ENCODE measurements at places on chromosomes 3 and 15.

DNA sequence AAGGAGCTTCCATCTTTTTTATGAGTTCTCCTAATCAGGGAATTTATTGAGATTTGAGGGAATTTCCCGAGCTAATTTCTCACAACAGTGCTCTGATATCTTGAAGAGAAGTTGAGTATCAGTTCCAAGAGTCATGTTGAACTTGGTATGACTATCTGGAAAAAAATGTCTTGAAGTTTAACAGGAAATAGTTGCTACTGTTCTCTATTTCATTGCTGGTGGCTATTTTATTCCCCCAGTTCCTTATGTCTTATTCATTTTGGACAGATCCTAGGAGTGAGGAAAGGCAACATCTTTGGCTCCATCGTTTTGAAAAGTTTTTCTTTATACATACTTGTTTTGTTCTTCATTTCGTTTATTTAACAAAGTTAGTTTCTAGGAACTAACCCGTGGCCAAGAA lies 307.8 kb upstream of the AGTR1 start:
- no peak for DNase-seq

DNA sequence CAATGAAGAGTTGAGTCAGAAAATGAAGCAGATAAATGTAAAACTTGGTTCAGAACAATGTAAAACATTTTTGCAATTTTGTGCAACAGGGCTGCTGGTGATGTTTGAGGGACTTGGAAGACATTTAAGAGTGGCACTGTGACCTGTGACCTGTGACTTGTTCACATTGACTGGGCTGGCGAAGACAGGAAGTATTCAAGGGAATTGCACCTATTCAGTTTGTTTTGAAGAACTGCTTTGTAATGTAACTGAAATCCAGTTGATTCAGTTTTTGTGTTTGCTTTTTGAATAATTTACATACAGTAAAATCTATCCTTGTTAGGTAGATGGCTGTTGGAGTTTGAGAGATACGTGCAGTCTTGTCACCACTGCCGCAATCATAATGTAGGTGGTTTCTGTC lies 35.4 kb downstream of the MCTP2 start:
- no peak for DNase-seq

- no peak for DNase-seq
These were observed 26.4 kb downstream of the TYRO3 start for GRCh38 chr15:41585127-41586047.

GRCh38 chr15:79195239-79195638 lies 87.3 kb upstream of the ANKRD34C start:
- DNase-seq: no peak

GRCh38 chr15:37135225-37135624 lies 34.9 kb upstream of the MEIS2 start:
- no peak for DNase-seq

GRCh38 chr3:120487191-120487650 lies 36.4 kb upstream of the FSTL1 start:
- no peak for DNase-seq

DNA sequence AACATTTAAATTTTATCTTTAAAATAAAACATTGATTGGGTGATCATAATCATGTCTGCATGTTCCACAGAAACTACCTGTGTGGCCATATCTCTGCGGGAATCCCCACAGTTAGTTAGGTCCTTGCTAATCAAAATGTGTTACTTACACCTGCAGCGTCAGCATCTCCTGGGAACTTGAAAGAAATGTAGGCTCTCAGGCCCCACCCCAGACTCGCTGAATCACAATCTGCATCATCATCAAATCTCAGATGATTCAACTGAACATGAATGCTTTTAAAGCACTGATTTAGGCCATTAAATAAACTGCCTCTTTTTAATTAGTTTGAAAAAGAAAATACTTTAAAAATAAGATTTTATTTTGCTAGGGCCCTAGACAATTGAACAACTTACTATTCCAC lies 577.8 kb downstream of the PYDC2 start:
- no peak for DNase-seq

DNA sequence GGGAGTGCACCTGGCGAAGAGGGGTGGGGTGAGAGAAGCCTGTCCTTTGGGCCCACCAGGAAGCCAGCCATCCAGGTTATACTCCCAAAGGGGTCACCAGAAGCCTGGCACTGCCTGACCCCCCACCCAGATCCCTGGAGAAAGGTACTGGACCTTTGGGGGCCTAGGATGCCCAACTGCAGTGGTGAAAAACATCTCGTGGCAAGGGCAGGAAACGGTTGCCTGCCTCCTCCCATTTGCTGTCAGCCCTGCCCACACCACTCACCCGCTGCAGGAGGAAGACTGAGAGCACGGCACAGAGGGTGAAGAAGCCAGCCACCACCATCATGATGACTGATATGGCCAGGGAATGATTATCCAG lies 2.2 kb upstream of the ULK3 start:
- no peak for DNase-seq

DNA sequence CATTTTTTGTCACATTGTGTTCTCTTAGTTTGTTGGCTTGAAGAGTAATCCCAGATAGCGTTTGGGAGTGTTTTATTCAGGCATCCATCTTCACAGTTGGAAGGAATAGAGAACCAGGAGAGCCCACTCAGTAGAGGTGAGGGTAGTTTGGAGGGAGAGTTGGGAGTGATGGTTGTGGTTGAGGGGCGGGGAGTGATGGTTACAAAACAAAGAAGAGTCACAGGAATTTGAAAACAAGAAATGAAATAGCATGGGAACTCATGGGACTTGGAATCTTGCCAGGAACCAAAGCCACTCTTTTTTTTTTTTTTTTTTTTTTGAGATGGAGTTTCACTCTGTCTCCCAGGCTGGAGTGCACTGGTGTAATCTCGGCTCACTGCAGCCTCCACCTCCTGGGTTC lies 36.3 kb downstream of the DUT start:
- DNase-seq: no peak

GRCh38 chr15:28019594-28020309 lies 79.4 kb downstream of the OCA2 start:
- no peak for DNase-seq

DNA sequence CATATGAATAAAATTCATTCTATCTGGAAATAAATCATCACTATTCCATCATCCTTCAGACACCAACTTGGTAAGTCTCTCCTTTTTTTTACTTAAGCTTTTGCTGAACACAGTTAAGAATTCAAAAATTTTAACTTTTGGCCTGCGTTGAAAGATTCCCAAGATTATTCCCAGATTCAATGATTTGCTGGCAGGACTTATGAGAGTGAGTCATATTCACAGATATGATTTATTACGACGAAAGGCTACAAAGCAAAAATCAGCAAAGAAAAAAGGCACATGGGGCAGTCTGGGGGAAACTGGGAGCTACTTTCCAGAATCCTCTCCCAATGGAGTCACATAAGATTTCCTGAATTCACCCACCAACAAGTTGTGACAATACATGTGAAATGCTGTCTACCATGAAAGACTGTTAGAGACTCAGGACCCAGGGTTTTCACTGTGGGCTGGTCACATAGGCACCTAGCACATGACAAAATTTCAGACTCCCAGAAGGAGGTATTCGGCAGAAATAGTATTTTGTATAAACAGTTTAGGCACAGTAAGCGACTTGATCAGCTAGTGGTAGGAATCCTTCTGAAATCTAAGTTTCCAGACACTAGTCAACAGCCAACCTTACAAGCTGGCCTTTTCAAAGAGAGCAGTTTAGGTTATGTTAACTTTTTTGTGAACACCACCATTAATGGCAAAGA lies 82.1 kb downstream of the DLG1 start:
- no peak for DNase-seq

DNA sequence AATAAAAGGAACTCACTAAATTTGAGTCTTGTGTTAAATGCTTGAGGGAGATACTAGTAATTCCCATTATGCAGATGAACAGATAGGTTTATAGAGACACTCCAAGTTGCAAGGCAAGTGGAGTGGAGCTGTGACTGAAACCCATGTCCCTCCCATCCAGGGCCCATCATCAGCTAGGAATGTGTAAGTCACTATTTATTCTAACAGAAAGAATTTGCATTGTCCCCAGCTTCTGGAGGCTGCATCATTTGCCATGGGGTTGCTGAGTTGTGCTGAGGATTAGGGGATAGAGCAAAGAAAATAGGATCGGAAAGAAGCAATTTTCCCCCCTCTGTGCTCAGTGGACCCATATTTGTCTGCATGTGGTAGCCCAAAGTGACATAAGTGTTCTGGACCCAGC lies 197.4 kb upstream of the RGMA start:
- DNase-seq: no peak

DNA sequence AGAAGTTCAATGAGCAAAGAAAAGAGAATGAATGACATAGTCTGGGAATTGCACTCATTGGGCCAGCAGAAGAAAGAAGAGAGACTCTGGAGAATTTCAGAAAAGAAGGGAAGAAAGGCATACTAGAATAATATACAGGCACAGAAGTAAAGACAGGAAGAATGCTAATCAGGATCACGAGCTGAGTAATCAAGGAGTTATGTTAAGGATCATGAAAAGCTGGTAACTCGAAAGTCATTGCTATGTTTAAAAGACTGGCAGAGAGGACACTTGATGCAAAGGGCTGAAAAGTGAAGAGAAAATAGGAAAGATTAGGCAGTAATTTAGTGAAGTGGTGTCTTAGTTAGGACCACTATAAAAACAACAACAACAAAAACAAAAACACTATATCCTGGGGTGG lies 284.1 kb downstream of the ZBBX start:
- no peak for DNase-seq

- no peak for DNase-seq
These were observed 133.4 kb downstream of the TPRA1 start for GRCh38 chr3:127457094-127457475.

DNA sequence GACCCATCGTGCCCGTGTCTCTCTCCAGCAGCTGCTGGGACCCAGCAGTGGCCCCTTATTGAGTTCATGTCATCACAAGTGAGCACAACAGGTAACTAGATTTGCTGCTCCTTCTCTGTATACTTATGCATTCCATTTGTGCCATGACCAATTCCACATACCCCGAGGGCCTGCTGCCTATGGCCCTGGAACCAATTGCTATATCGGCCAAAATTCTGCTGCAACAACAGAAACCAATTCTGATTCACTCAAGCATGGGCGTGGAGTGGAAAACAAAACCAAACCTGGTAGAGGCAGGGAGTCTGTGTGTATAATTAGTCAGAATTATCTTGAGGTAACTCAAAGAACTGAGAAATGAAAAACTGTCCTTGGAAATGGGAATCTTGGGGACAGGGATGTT lies 516.6 kb downstream of the EPHB1 start:
- DNase-seq: no peak

All from NCI-H2171 (cell line).